Activated CD4-positive, alpha-beta T cell treated with anti-CD3 and anti-CD28 coated beads, Interleukin-2, Interleukin-4, amounts not matched to agents 100 ng/mL and 50 ng/mL, durations not matched to agents 16 hours and 8 hours (primary cell): ENCODE measurements at places on chromosomes 7 and 10.

- no peak for DNase-seq
These were observed 3.1 kb upstream of the AVPI1 start for GRCh38 chr10:97690133-97690532.

- no peak for DNase-seq
These were observed 2.4 kb upstream of the CFAP69 start for GRCh38 chr7:90242369-90243168.

- DNase-seq, result no peak
These were observed 34.3 kb downstream of the SGPL1 start for GRCh38 chr10:70850097-70850496.

DNA sequence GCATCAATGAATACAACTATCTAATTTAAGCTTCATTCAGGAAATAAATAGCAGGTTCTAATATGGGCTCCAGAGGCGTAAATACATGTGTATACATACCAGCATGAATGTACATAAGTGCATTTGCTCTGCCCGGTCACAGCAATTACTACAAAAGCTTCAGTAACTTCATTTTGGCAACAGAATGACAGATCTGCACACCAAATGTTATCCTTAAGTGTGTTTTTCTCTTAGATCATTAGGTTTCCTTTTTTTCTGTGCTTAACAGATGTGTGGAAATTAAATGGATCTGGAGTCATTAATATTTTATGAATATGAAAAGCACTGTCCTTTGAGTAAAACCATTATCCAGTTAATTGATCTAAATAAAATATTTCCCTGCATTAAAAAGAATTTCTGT is 159.0 kb upstream of the MEOX2 start:
- DNase-seq, result no peak

DNA sequence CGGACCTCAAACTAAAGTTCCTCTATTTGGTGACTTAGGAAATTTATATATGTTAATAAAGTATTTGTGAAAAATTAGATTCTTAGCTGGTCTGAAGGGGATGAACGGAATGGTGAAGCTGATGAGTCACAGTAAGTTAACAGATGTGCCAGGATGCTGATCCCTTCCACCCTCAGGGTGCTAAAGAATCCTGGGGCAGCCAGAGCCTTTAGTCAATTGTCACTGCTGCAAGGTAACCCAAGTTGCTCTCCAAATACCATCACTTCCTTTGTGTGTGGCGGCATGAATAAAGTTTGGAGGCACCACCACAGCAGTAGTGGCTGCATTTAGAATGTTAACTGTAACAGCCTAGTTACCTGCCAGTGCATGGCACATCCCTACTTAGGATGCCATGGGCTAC is 222.6 kb upstream of the PPP1R3A start:
- DNase-seq, result no peak

DNA sequence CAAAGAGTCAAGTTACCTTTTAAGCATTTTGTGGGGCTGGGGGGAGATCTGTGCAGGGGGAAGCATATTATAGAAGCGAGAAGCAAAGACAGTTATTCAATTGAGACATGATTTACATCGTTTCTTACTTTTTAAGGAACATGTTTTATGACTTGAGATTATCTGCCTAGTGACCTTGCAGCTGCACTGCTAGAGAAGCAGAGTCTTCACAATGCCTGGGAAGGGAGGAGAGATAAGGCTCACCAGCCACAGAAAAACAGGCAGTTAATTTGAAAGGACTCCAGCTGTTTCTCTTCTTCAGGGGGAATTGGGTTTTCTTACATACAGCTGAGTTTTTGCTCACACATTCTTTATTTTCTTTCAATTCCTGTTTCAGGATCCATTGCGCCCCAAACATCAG is 31.0 kb downstream of the PHYH start:
- no peak for DNase-seq

DNA sequence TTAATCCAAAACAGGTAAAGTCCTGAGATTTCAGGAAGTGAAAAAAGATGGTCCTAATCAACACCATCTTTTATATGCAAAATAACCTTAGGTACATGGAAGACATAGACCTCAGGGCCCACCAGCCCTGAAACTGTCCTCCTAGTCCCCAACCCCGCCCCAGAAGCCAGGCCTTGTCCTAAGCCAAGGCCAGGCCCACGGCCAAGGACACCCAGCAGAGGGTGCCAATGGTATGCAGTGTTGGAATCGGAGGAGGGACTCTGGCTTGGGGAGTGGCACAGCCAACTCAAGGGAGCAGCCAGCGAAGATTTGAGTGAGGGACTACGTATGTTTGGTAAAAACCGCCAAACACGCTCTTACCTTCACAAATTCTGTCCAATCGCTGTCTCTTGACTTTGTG is 96.7 kb downstream of the ZRANB1 start:
- DNase-seq, result no peak

DNA sequence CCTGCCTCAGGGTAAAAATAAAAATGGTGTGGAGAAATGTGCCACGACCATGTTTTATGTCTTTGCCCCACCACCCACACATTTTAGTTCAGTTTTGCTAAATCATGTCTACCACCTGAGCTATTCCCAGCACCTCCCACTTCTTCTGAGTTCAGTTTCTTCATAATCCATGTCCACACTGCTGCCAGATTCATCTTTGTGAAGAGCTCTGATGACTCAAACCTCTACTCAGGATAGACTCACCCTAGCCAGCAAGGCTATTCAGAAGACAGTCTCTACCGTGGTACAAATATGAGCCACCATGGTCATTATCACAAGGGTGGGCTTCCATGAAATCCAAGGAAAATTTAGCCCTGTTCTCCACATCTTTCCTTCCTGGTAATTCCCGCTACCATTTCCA is 231.1 kb upstream of the PRKCQ start:
- no peak for DNase-seq

GRCh38 chr10:88156341-88156740 is 292.9 kb downstream of the PTEN start:
- no peak for DNase-seq

GRCh38 chr10:69498711-69499471 is 47.6 kb downstream of the TSPAN15 start:
- no peak for DNase-seq

- DNase-seq, result no peak
These were observed 38.1 kb downstream of the COL13A1 start for GRCh38 chr10:69839696-69840345.

- no peak for DNase-seq
These were observed 3.0 kb downstream of the DDIT4 start for GRCh38 chr10:72276421-72277339.

DNA sequence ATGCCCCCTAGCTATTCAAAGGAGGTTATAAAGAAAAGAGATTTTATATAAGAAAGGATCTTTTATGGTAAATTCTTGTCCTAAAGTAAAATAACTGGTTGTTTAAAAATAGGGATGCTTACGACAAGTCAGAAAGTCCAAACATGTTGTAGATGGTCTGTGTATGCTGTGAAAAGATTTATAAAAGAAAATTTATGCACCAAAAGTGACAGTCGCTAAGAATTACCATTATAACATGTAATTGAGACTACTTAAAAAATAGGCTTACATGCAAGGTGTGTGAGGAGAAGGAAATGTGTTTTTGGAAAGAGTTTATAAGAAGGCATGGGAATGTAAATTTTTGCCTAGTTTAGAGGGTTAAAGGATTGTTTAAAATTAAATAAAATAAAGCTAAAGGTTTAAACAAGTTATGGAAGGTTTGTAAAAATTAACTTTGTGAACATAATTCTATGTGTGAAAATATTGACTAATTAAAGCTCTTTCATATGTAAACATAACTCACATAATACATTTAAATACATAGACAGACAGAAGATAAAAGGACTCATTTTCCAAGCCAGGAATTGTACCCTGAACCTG is 118.5 kb downstream of the LYZL1 start:
- no peak for DNase-seq

DNA sequence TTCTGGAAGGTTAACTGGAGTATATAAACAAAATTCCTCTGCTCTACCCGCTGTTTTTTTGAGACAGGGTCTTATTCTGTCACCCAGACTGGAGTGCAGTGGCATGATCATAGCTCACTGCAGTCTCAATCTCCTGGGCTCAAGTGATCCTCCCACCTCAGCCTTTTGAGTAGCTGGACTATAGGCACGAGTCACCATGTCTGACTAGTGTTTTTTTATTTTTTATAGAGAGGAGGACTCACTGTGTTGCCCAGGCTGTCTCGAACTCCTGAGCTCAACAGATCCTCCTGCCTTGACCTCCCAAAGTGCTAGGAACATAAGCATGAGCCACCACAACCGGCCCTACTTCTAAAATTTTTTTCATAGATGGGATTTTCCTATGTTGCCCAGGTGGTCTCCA is 2.2 kb downstream of the RAB18 start:
- no peak for DNase-seq

- DNase-seq, result no peak
These were observed 97.6 kb upstream of the ITGB1 start for GRCh38 chr10:33055625-33056024.

GRCh38 chr7:142795339-142795863 is 24.6 kb downstream of the PRSS2 start:
- DNase-seq, result peak; percentile 44

DNA sequence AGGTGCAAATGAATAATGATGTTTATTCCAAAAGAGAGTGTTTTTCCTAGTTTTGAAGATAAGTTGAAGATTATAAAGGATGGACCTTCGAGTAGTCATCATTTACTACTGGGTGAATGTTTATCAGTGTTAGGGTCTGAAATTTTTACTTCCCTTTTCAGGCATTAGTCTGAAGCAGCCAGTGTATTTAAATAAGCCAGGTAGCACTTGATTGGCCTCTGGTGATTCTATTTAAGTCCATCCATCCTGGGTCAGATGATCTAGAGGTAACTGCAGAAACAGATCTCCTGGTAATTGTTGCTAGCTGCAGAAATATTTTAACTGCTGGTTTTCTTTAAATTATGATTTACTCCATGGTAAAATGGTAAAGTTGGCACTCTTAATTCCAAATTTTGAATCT is 34.1 kb upstream of the AGR2 start:
- no peak for DNase-seq

GRCh38 chr10:113866551-113867394 is 12.3 kb downstream of the NHLRC2 start:
- no peak for DNase-seq

- DNase-seq, result no peak
These were observed 64.4 kb downstream of the ZWINT start for GRCh38 chr10:56296618-56297017.

DNA sequence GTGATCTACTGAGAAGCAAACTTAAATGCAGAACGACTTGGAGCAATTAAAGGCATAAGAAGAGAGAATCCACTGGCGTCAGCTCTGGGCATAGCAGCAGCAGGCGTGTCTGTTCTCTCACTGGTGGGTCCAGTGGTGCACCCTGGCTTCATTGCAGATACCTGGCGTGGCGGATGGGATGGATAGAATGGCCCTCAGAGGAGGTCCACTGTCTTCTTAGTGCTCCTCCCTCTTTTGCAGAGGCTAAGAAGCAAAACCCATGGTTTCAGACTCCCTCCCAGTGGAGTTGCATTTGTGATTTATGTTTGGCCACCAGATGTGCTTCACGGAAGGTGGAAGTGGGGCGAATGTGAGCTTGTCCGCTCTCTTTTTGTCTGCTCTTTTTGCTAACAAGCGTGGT is 28.4 kb upstream of the PRKAG2 start:
- no peak for DNase-seq

DNA sequence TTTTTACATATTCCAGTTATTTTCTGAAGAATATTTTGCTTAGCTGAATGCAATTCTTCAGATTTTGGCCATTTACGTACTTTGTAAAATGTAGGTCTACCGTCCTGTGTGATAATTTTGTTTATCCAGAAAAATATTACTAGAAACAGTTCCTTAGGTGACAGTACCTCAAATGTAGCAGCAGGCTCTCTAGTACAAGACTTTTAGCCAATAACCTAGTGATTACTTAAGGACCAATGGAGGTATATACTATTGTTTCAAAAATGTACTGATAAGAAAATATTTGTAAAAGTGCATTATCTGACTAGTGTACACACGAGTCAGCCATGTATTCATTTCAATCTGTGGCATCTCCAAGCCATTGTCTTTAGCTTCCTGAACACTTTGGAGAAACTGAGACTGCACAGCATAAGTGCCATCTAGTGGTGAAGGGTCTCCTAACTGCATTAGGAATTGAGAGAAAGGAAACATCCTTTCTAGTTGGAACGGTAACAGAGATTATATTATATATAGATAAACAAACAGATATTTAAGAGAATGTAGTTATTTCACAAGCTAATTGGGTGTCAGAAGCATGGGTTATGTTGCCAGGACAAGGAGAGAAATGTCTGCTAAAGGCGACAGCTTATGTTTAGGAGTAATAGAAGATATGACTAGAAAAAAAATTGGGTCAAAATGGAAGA is 23.7 kb downstream of the RTKN2 start:
- DNase-seq, result peak; percentile 89

- DNase-seq, result peak; percentile 45
These were observed 66.7 kb downstream of the CREB3L2 start for GRCh38 chr7:137934941-137935883.

DNA sequence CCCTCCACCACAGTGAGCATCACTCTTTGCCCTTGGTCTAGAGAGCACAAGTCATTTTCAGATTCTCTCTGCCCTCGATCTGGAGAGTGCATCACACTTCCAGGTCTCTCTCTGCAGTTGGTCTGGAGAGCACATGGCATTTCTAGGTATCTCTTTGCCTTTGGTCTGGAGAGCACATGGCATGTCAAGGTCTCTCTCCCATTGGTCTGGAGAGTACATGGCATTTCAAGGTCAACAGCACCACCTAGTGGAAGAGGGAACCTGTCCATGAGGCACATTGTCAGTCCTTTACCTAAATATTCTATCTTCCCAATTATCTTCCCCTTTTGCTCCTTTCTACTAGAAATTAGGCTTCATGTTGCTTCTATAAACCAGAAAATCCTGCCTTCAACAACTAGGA is 1139.4 kb downstream of the XPNPEP1 start:
- peak; percentile 58 for DNase-seq

GRCh38 chr7:134761266-134761665 is 18.2 kb upstream of the CALD1 start:
- no peak for DNase-seq

- no peak for DNase-seq
These were observed 169.5 kb downstream of the C1GALT1 start for GRCh38 chr7:7351832-7352231.

DNA sequence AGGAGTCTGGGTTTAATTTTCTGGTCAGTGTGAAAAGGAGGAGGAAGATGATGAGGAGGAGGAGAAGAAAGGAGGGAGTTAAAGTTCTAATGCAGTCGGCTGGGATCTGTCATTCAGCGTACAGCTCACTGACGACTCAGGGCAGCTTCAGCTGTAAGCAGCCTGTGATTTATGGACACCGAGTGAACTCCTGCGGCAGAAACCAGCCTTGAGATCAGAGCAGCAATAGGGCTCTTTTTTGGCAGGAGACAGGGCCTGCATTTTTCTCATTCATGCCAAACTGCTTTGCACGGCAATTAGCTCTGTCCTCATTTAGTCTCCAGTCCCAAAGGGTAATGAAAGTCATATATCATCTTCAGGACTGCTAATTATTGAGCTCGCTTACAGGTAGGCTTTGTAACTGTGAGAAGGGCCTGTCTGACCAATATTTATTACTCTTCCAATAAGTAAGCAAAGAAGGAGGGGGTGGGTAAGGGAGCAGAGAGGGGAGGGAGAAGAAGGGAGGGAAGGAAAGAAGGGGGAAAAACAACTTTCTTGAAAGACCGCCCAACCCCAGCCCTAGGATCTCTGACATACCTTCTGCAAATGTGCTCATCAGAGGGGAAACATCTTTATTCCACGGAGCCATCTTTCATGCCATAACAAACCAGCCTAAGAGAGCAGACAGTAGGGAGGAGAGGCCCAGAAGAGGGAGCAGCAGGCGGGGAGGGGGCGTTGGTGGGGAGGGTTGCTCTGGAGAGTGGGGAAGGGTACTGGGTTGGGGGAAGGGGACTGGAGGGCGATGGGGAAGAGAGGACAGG is 48.1 kb upstream of the COMTD1 start:
- no peak for DNase-seq
